ENCODE measurements at places on chromosomes 7 and 10.

DNA sequence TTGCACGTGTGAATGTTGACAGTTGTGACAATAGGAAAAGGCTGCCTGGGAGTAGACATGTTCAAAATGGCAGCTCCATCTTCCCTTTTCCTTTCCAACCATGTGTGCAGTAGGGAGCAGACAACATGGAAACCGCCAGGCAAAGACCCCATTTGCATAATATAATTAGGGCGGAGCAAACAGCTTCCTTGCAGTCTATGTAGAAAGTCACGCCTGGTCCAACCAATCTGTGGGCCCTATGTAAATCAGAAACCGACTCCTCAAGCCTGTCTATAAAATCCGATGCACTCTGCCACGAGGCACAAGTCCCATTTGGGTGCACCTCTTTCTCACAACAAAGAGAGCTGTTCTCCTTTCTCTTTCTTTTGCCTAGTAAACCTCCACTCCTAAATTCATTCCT lies 19.6 kb downstream of the NEBL start:
- DNase-seq, result no peak

DNA sequence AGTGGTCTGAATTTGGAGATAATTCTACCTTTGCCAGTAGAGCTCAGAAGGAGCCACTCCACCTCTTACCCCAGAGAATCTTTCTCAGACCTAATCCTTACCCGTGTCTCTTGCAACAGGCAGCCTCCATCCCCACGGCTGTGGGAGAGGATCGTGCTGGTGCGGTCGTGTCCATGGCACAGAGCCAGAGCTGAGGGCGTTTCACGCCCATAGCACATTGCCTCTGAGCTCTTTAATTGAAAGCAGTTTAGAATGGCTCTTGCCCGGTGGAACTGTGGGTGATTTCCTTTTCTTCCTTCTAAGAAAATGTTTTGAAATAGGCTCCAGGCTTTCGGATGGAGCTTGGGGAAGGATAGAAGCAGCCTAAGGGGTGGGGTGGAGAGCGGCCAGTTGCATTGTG lies 41.5 kb downstream of the PRF1 start:
- no peak for DNase-seq

GRCh38 chr10:44369296-44369695 lies 15.6 kb downstream of the CXCL12 start:
- DNase-seq, result no peak

DNA sequence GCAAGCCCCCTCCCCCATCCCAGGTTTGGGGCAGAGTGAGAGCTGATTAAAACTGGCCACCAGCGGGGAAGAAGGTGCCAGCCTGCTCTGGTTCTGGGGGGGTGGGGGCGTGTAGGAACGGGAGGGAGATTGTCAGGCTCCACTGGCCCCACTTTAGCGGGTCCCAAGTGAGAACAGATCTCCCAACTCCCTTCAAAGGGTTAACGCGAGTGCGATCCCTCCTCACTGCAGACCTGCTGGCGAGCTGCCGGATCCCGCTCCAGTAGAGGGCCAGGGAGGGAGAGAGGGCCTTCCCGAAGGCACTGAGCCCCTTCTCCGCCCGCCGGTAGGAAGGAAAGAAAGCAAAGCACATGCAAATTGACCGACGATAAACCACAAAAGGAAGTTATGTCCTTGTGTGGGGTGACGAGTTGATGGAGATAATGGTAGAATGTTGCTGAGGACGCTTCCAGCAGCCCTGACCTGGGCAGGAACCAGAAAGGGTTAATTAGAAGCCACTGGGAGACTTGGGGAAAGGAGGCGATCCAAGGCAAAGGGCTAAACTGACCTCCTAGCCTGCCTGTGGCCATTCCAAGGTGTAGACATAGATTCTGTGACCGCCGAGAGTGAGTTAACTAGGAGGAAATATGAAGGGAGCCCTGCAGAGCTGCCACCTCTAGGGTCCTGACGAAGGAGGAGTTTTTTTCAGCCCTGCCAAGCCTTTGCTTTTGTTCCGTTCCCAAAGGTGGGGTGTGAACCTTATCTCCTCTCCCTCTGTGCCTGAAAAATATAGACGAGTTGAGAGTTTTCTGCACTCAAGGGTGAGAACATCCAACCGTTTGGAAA lies 1.5 kb downstream of the NRG3 start:
- no peak for DNase-seq

DNA sequence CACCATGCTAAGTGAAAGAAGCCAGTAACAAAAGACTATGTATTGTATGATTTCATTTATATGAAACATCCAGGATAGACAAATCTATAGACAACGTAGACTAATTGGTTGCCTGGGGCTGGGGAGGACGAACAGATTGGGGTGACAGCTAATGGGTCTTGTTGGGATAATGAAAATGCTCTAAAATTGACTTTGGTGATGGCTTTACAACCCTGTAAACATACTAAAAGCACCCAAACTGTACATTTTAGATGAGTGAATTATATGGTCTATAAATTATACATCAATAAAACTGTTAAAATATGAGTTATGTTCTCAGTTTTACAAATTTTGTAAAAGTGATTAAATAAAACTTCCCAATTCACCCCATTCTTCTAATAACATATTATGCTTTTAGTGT lies 261.5 kb downstream of the ELMO1 start:
- no peak for DNase-seq

GRCh38 chr7:84998665-84999064 lies 188.2 kb downstream of the SEMA3D start:
- DNase-seq, result no peak

DNA sequence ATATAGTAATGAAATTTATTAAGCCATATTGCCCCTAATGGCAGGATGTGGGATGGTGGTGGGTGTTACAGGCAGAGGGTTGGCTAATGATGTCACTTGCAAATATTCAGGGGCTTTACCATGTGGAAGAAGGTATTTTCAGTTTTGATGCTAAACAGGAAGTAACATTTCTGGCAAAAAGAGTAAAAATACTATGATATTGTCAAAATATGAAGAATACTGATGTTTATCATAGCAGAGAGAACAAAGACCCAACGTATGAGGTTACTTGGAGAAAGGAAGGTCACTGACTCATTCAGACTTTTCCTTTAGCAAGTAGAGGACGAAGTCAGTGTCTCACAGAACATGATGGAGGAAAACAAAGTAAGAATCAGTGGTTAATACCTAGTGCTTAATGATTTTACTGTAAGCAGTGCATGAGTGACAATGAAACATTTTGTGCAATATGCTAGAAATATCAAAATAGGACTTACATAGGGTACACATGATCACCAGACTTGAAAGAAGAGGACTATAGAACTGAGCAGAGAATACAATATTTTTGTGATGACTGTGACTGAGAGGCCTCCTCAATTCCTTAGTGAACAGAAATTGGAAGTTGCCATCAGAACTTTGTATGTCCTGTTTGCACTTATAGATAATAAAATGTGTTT lies 89.7 kb upstream of the STEAP4 start:
- DNase-seq, result no peak

- DNase-seq, result no peak
Measured at GRCh38 chr7:147980826-147981813, 609.4 kb upstream of the C7orf33 start.

DNA sequence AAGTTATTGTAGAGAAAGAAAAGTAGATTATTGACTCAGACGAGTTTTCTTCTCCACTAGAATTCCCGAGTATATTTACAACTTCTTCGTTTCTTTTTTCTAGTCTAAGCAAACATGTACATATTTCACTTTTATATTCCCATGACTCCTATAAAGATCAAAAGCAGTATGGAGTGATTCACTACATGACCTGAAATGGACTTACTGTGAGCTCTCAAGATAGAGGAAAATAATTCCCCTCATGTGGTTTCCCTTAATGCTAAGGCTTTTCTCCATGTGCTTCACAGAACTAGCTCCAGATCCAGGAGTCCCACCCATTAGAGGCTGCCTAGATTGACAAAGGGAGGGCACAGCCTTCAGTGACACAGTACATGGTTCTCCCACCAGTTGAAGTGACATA lies 823.1 kb upstream of the LRRTM3 start:
- no peak for DNase-seq

- DNase-seq, result no peak
Measured at GRCh38 chr7:38410056-38410455, 136.6 kb upstream of the TARP start.

GRCh38 chr10:17059197-17059688 lies 70.4 kb downstream of the CUBN start:
- no peak for DNase-seq

GRCh38 chr10:128576943-128577670 lies 450.9 kb upstream of the MKI67 start:
- no peak for DNase-seq

- DNase-seq, result no peak
Measured at GRCh38 chr7:44580945-44581878, 819 bp downstream of the TMED4 start.

DNA sequence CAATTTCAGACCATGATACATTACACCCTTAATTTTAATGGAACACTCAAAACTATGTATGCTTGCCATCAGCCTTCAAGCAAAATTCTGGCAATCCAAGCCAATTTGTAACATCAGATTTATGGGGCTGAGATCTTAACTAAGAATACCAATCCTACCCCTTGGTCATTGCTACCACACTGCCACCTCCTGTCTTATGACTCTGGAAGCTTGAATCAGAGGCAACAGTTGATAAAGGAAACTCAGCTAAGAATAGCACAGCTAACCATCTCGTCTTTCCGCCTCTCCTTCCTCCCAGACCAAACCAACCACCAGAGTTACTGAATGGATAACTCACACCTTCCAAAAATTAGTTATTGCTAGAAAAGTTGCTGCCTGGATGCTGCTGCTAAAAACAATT lies 7.4 kb downstream of the IGF2BP3 start:
- DNase-seq, result no peak

GRCh38 chr7:85320699-85321476 lies 134.0 kb upstream of the SEMA3D start:
- DNase-seq, result no peak

- no peak for DNase-seq
Measured at GRCh38 chr7:15403751-15404150, 158.1 kb downstream of the AGMO start.

- DNase-seq, result no peak
Measured at GRCh38 chr7:55245271-55245723, 119.8 kb upstream of the LANCL2 start.
